ENCODE measurements at places on chromosomes 12 and 14.

- no peak for DNase-seq
Measured at GRCh38 chr14:33618361-33619105, 332.3 kb downstream of the EGLN3 start.

- no peak for DNase-seq
Measured at GRCh38 chr14:81132468-81132867, 88.3 kb downstream of the GTF2A1 start.

GRCh38 chr12:77047341-77048109 is 17.8 kb downstream of the E2F7 start:
- peak; percentile 27 for DNase-seq

DNA sequence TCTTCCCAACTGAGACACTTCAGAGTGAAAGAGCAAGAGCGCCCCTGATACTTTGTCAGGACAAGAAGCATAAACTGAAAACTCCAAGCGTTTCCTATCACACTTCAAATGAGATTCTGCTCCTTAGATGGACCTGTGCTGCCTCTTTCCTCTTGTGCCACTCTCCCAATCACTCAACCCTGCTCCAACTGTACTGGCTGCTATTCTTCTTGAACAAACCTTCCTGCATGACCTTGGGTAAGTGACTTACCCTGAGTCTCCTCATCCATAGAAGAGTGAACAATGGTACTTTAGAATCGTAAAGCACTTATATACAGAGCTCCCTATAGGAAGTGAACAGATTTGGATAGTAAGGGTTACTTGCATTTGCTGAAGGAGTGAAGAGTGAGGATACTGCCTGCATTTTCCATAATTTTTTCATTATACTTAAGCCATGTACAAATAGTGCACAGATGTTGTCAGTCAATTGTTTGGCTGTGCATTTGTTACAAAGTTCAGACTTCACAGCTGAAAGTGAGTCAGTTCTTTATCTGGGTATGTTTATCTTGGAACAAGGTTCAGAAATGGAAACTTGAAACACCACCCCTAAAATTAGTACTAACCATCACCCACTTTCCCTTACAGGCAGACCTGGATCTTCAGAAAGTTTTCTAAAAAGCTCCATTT is 10.8 kb downstream of the MTERF2 start:
- DNase-seq = peak; percentile 69

- no peak for DNase-seq
Measured at GRCh38 chr14:52119030-52119429, 50.2 kb upstream of the NID2 start.

DNA sequence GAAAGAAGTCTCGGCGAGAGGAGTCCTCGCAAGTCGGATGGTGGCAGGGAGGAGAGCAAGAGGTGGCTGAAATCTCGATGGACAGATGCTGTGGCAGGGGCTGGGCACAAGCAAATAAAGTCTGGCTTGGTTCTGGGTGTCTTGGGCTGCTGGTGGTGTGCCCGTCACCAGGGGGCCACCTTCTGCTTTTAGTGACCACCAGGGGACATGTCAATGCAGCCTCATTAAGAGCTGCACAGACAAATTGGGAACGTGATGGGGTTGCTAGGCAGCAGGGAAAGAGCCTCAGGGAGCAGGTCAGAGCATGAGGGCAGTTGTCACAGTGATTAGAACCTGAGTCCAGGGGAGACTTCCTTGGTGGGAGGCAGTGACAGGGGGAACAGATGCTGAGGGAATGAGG is 44.0 kb downstream of the LRRC74A start:
- DNase-seq = no peak

DNA sequence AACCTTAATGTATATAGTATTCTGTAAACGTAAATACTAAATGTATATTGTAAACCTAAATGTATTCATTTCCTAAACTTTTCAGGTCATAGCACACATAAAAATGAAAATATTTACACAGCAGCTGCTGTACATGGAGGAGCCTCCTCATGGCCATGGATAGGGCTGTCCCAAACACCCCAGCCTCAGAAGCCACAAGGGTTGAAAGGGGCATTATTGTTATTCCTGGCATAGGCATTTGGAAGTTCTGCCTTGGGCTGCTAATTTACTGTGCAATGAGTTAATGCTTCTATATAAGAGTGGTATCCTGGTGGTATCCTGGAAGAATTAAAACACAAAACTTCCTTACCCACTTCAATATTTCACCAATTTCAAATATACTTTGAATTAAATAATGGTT is 159.4 kb downstream of the SLC5A8 start:
- DNase-seq = no peak

- DNase-seq = no peak
Measured at GRCh38 chr14:87186737-87187136, 806.2 kb downstream of the GALC start.

- peak; percentile 63 for DNase-seq
Measured at GRCh38 chr12:52945389-52946232, 3.3 kb upstream of the KRT18 start.

GRCh38 chr12:107441665-107442300 is 243.8 kb upstream of the PWP1 start:
- DNase-seq = no peak

- no peak for DNase-seq
Measured at GRCh38 chr12:112304436-112304835, 77.8 kb downstream of the HECTD4 start.

- DNase-seq = no peak
Measured at GRCh38 chr12:110006115-110006514, 6.9 kb downstream of the ANKRD13A start.
